ENCODE measurements at places on chromosomes 7 and 10.
A peak's percentile ranks its signal among the peaks of the same experiment; 100 is the strongest.

DNA sequence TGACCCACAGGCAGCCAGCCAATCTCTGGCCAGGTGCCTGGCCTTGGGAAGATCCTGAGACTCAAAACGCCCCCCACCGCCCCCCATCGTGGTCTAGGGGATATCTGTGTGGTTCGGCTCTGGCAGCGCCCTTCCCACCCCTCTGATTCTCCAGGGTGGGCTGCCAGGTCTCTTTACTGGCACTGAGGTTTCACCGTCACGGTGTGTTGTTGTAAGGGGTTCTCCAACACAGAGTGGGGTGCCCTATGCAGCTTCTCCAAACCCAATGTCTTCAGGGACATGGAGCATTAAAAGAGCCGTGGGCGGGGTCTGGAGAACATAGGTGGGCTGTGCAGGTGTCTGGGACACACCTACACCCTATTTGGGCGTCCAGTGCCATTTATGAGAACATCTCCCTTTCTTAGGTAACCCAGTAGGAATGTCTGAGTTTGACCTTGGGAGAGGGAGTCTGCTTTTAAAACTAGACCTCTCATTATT lies 1.5 kb downstream of the MAFK start:
- DNase-seq = no peak

- DNase-seq = no peak
Measured at GRCh38 chr10:42304341-42304740, 334.0 kb downstream of the ZNF33B start.

- DNase-seq = no peak
Measured at GRCh38 chr7:114130866-114131265, 212.1 kb upstream of the PPP1R3A start.

DNA sequence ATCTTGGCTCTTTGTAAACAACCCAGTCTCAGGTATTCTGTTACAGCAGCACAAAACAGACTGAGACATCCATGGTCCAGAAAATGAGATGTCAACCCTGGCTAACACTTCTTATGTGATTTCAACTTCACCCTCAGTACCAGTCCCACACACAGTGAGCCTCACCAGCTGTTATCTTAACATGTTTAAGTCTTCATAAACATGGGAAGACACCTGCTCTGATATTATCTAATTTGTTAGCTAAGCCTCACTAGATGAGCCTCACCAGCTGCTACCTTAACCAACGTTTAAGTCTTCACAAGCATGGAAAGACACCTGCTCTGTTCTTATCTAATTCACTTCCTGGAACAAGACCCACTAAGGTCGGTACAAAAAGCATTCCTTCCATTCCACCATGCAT lies 130.8 kb downstream of the CALN1 start:
- no peak for DNase-seq

- DNase-seq = peak; percentile 45
Measured at GRCh38 chr7:47757921-47758411, 176.1 kb upstream of the TNS3 start.

GRCh38 chr7:107926481-107926880 lies 35.5 kb downstream of the DLD start:
- no peak for DNase-seq
